Smooth muscle cell of the coronary artery (primary cell): ENCODE measurements at places on chromosomes 2 and 18. TPM values are rescaled to one million over a fixed set of nuclear protein-coding genes. Genes with fewer than 3 reads are reported as not detected.

The FBXO15 gene
- 0.23 and 0.82 TPM in 2 replicates for total RNA-seq

The TGOLN2 gene
- total RNA-seq, result 41.3 and 77.9 TPM in 2 replicates

The RAB6C gene
- total RNA-seq, result not detected in 2 replicates

The HOXD11 gene
- total RNA-seq, result not detected in 2 replicates

The ERBB4 gene
- total RNA-seq, result under 0.01 and 5.0 TPM in 2 replicates

The CNTNAP5 gene
- total RNA-seq, result 0.38 TPM in 1 of 2 replicates, not detected in the other

The CNDP1 gene
- not detected in 2 replicates for total RNA-seq

The ALPP gene
- total RNA-seq, result not detected in 2 replicates

The XIRP2 gene
- under 0.01 TPM in 1 of 2 replicates, not detected in the other for total RNA-seq

The WDR33 gene
- 18.3 and 36.5 TPM in 2 replicates for total RNA-seq

The ANTXR1 gene
- total RNA-seq, result 48.0 and 90.3 TPM in 2 replicates

The FASTKD2 gene
- total RNA-seq, result 27.0 and 39.9 TPM in 2 replicates

The REG3A gene
- not detected in 2 replicates for total RNA-seq

The PROKR1 gene
- total RNA-seq, result not detected in 2 replicates

The CFAP53 gene
- total RNA-seq, result 0.38 and 0.94 TPM in 2 replicates

The PPP1R1C gene
- total RNA-seq, result 0.38 TPM in 1 of 2 replicates, not detected in the other

The DSG1 gene
- total RNA-seq, result not detected in 2 replicates

The STRN gene
- total RNA-seq, result 8.6 and 11.5 TPM in 2 replicates

The SERPINB10 gene
- not detected in 2 replicates for total RNA-seq
